Spinal cord (tissue), 10 donors: ENCODE measurements at places on chromosomes 5 and 9. TPM values are rescaled to one million over a fixed set of nuclear protein-coding genes. Genes with fewer than 3 reads are reported as not detected.

CARTPT gene
- polyA plus RNA-seq, result 20.2 TPM

RETREG1 gene
- 42.0 TPM for polyA plus RNA-seq

ST8SIA4 gene
- 12.8 TPM for polyA plus RNA-seq

NTNG2 gene
- 9.4 TPM for polyA plus RNA-seq

OTP gene
- polyA plus RNA-seq, result 11.8 TPM

GIN1 gene
- polyA plus RNA-seq, result 9.8 TPM

ACOT12 gene
- polyA plus RNA-seq, result 0.80 TPM

ZNF366 gene
- 4.3 TPM for polyA plus RNA-seq
